Karpas-422 (cell line): ENCODE measurements at places on chromosomes 16 and 17. TPM values are rescaled to one million over a fixed set of nuclear protein-coding genes. Genes with fewer than 3 reads are reported as not detected.

TNS4 gene
- not detected in 2 replicates for total RNA-seq

- no peak for DNase-seq
These were observed 78.4 kb upstream of the GNG13 start for GRCh38 chr16:878886-879285.

GRCh38 chr16:68508641-68509240, 30.4 kb upstream of the ZFP90 start:
- DNase-seq = no peak

DNA sequence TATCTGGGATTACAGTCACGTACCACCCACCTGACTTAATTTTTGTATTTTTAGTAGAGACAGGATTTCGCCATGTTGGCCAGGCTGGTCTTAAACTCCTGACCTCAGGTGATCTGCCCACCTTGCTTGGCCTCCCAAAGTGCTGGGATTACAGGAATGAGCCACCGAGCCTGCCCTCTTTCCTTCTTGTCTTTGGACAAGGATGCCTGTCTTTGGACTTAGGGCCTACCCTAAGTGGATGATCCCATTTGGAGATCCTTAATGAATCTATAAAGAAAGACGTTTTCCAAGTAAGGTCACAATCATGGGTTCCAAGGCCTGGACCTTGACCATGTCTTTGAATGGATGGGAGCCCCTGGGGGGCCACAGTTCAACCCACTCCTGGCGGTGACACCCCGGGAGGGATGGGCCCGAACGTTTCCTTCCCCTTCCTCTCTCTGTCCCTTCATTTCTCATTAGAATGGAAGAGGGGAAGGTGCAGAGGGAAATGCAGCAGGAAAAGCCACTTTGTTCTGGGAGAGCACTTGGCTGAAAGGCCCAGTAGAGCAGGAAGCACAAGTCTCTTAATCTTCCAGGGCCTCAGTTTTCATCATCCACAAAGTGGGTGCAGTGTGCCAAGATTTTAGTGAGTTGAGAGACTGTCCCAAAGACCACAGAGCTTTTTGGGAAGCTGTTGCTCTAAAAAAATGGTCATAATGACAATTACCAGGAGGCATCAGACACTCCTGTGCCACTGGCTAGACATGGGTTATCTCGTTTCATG, 353.3 kb downstream of the SEC14L1 start:
- no peak for DNase-seq

DNA sequence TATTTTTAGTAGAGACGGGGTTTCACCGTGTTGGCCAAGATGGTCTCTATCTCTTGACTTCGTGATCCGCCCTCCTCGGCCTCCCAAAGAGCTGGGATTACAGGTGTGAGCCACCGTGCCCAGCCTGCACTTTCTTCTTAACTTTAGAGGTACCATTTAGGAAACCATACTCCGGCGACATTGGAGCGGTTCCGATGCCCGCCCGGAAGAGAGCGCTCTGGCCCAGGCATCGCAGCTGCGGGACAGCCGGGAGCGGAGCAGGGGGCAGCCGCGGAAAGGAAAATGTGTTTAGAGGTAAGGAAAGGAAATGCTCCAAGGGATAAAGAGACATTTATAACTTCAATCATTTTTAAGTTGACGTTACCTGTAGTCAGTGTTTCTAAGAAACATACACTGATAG, 6.0 kb upstream of the HS3ST3B1 start:
- DNase-seq = no peak

- DNase-seq = no peak
These were observed 123.6 kb downstream of the MSI2 start for GRCh38 chr17:57379895-57380434.

CCL8 gene
- not detected in 2 replicates for total RNA-seq

DBNDD1 gene
- 0.43 TPM in 1 of 2 replicates, not detected in the other for total RNA-seq

GRCh38 chr16:85463672-85464382, 149.3 kb upstream of the GSE1 start:
- DNase-seq = no peak

- peak; percentile 4 for DNase-seq
These were observed 160.1 kb upstream of the CDH5 start for GRCh38 chr16:66206363-66206762.

DNA sequence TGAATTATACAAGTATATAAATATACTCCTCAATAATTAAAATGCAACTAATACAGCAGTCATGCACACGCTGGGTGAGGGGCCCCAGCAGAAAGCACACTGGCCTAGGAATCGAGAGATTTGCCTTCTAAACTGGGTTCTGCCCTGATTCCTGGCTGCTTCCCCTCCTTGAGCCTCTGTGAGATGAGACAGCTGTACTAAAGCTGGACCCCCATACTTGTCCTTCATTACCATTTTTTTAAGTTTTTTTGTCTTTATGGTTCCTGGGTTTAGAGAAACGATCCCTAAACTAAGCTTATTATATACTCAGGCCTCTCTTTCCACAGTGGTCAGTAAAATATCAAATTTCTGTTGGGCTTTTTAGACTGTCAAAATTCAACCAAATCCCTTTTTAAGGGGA, 195.1 kb upstream of the DYNLRB2 start:
- no peak for DNase-seq

GRCh38 chr16:88316151-88316550, 66.6 kb upstream of the ZNF469 start:
- DNase-seq = no peak

DNA sequence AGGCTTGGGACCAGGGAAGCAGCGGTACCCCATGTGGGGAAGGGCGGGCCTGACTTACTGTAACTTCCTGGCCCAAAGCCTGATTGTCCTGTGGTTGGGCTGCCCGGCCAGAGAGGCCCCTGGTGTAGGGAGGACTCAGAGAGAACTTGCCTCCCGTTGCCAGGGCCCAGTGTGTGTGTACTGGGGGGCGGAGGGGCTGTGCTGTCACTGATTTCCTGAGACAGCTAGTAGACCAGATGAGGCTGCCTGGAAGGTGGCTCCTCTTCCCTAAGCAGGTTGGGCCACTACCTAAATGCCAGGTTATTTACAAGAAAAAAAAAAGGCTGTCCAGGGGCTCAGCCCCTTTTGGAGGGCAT, 16.7 kb downstream of the SOCS3 start:
- no peak for DNase-seq

GRCh38 chr16:56985962-56986360, 3.4 kb upstream of the NLRC5 start:
- DNase-seq = no peak

- DNase-seq = no peak
These were observed 23.0 kb downstream of the CDH13 start for GRCh38 chr16:82649766-82650165.

DNA sequence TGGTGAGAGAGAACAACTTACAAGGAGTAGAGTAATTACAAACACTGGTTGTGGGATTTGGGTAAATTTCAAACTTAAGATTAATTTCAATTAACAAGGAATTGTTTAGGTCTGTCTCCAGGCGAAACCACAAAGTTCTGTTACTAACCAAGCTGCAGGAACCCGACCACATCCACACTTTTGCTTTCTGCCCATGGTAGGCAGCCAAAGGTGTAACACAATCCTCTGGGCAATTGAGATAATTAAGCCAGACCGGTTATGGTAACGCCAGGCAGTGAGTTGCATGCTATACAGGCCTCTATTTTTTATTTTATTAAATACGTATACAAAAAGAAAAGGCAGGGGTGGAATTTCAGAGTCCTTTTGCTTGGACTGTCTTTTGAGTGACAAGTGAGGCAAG, 12.0 kb downstream of the KCNJ2 start:
- no peak for DNase-seq

DNA sequence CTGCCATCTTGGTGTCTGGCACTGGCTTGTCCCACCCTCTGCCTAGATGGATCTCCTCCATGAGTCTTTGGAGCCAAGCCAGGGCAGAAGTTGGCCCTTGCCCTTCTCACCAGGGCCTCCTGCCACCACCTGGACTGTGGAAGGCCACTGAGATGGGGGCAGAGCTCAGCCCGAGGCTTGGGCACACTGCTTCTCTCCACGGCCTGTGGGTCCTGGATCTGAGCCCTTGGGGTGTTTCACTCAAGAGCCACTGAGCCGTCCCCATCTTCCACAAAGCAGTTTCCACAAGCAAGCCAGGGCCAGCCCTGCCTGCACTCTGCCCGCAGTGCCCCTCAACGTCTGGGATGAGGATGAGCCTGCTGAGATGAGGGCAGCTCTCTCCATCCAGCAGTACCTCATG, 16.7 kb upstream of the CD300A start:
- DNase-seq = no peak
